ENCODE measurements at places on chromosomes 3 and 15.

- DNase-seq, result peak; percentile 43
Measured at GRCh38 chr3:113912552-113913236, 35.1 kb upstream of the ZDHHC23 start.

GRCh38 chr15:55820043-55820442 is 77.1 kb upstream of the PRTG start:
- DNase-seq, result no peak

GRCh38 chr3:52962160-52962559 is 64.8 kb upstream of the STIMATE start:
- DNase-seq, result no peak

DNA sequence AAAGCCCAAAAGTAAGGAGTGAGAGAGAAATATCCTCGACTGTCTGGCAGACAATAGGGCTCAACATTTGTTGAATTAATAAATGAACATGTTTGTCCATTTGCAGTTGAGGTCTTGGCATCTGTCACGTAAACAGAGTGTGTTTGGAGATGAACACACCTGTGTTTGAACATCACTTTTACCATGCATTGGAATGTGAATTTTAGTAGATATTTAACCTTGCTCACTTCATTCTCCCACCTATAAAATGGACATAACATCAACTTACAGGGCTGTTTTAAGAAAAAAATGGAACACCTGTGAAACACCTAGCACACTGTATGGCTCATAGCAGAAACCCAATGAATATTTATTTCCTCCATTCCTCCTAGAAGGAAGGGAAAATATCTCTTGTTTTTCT is 204.8 kb downstream of the KCNMB2 start:
- no peak for DNase-seq

- no peak for DNase-seq
Measured at GRCh38 chr15:41746802-41747201, 27.5 kb upstream of the MAPKBP1 start.

GRCh38 chr3:139676108-139676507 is 1.7 kb downstream of the NMNAT3 start:
- DNase-seq, result no peak

GRCh38 chr3:195441476-195441991 is 1.3 kb downstream of the ACAP2 start:
- DNase-seq, result no peak

GRCh38 chr15:72912121-72912520 is 128.6 kb upstream of the ADPGK start:
- no peak for DNase-seq

GRCh38 chr15:28955993-28956421 is 70.2 kb downstream of the APBA2 start:
- DNase-seq, result no peak

DNA sequence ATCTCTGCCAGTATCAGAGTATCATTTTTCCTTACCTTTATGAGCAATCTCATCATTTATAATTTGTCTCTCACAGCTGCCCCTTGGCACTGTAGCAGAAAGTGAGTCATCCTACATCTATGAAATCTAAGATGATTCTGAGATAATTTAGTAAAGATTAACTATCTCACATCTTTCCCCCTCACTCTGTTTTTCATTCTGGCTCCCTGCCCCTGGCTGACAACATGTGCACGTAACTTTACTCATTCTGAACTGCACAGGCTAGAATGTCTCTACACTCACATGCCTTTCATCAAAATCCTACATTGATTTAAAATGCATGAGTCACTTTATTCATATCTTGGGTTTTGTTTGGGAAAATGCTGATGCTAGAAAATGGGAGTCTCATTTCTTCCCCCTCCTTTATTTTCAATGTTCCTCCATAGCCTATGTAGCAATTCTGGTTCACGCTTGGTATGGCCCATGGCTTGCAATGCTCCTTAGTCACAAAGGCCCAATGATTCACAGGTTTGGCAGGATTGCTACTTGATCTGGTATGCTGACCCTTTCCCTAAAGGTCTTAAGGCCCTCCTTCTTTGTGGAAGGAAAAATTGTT is 838.5 kb downstream of the TUSC7 start:
- DNase-seq, result no peak

DNA sequence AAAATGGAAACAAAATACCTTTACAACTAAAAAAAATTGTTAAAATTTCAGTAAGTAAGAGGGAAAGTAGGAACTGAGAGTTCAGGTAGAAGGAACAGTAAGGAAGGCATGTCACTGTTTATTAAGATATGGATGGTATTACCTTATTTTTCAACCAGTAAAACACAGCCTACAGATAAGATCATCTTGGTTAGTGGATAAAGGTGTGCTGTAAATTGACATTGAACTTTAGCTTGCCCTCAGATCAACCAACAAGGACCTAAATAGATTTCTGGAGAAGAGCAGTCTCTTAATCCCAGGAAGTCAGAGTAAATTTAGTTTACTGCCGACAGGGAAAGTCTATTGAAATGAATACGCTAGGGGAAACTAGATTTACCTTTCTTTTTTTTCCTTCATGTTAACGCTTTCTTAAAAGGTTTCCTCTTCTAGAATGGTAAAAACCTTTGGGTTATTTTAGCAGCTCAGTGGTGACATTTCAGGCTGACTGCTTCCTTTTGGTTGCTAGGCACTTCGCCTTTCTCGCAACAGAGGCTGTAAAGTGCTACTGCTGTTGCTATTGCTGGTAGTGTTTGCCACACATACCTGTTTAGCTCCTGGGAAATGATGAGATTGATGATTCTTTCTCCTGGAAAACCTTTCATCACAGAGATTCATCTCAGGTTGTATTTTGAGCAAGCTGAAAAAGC is 12.9 kb downstream of the DZIP3 start:
- DNase-seq, result peak; percentile 52

GRCh38 chr3:192281207-192281880 is 446.0 kb downstream of the FGF12 start:
- no peak for DNase-seq

- DNase-seq, result no peak
Measured at GRCh38 chr3:116337229-116337628, 108.1 kb downstream of the LSAMP start.

DNA sequence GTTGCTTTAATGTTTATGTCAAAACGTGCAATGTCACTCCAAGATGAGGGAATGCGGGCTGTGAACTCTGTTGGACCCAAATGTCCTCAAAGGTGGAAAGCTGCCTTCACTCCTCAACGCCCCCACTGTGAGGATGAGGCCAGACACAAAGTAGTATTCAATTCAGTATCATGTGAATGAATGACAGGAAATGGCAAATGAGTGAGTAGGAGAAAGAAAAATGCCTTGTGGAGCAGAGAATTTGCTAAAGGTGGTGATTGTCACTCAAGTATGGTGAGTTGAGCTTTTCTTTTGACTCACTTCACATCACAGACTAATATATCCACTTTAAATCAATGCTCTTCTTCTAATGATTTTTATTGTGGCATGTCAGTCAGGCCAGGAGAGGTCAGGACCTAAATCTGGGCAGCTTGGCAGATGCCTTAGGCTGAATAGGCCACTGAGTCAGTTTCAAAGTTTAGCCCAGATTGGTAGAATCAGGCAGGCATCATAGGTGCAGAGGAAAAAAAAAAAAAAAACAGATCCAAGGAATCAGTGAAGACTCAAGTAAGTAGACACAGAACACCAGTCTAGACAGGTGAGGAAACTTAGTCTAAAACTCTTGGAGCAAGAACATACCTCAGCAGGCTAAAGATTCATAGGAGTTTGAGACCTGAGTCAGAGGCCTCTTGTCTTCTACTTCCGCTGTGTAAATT is 71.0 kb upstream of the ZBED2 start:
- no peak for DNase-seq

GRCh38 chr15:60003243-60004008 is 685 bp upstream of the FOXB1 start:
- no peak for DNase-seq

- no peak for DNase-seq
Measured at GRCh38 chr15:53472883-53473282, 286.6 kb downstream of the WDR72 start.

GRCh38 chr3:11949351-11949750 is 54.8 kb upstream of the SYN2 start:
- DNase-seq, result no peak

GRCh38 chr3:152915695-152916094 is 80.8 kb downstream of the P2RY1 start:
- DNase-seq, result no peak

DNA sequence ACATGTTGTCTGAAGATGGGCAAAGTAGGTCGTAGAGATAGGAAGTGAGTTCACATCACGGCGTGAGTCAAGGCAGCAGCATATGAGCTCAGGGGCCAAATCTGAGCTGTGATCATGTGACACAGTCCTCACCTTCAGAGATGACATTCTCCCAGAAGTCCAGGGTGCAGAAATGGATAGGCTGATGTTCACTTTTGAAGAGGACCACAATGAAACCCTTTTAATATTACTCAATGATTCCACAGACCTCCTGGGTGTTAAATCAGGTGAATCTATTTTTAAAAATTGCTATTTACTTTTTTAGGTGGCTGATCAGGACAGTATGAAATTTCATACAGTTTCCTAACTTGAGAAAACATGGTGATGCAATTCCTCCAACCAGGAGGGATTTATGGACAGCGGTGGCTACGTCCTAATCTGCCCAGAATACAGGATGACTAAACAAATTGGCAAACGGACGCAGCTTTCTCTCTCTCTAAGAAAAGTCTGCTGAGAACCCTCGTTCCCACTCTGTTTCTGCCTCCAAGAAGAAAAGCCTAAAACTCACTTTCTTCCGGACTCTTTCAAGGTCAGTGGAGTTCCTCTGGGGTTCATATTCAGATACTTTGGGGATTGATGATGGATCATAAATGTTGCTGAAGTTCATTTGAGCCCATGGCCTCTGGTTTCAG is 34.4 kb downstream of the B3GNT5 start:
- peak; percentile 13 for DNase-seq

DNA sequence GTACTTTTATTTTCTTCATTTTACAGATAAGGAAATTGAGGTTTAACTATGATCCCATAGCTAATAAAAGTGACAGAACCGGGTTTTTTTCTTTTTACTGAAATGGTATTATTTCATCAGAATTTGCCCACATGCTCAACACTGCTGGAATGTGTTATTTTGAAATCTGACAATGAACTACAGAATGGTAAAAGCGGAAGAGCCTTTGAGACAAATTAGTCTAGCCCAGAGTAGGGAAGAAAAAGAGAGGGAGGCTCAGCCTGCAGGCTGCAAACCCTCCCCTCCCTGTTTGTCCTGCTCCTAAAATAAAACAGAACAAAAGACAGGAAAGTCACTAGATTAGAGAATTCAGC is 100.3 kb upstream of the LIPC start:
- DNase-seq, result no peak

- DNase-seq, result no peak
Measured at GRCh38 chr3:54780336-54780735, 147.5 kb downstream of the LRTM1 start.

DNA sequence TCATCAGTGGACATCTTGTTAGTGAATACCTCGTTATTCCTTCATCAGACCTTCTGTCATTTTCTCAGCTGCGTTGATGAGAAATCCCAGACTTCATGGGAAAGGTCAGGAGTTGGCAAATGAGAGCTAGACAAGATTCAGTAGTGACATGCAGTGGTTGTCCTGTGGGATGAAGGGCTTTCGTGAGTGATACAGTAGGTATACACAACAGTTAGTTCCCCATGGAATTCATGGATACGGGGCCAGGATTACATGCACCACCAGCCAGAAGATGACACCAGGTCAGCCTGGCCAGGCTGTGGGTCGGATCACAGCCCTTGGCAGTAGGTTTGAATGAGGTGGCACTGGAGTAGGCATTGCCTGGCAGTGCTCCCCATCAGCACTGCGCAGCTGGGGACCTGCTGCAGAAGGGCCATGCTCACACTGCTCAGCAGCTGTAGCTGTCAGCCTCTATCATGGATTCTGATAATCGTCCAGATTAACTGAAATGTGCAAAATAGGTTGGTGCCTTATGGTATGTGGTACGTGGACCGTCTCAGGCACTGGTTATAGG is 150.1 kb downstream of the SLCO3A1 start:
- no peak for DNase-seq

All from CD4-positive, alpha-beta T cell treated with Interleukin-17A for 4 hours (primary cell).